ENCODE measurements at places on chromosomes 2 and 18.
A peak's percentile ranks its signal among the peaks of the same experiment; 100 is the strongest.

DNA sequence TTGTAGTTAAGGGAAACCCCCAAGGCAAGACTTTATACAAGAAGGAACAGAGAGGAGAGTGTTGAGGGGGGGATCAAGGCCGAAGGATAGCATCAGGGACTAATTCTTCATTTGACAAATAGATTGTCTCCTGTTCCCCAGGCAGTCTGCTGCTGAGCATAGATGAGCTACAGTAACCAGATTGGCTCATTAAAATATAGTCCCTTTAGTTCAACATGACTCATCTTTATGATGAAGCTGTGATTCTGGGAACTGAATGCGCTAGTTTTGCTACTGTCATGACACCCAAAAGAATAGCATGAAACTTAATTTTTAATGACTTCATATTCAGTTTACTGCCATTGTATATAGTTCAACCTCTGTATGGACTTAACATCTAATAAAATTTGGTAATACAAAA lies 35.5 kb downstream of the TMEFF2 start:
- DNase-seq = no peak

GRCh38 chr18:10420561-10421352 lies 33.7 kb upstream of the APCDD1 start:
- DNase-seq = no peak

DNA sequence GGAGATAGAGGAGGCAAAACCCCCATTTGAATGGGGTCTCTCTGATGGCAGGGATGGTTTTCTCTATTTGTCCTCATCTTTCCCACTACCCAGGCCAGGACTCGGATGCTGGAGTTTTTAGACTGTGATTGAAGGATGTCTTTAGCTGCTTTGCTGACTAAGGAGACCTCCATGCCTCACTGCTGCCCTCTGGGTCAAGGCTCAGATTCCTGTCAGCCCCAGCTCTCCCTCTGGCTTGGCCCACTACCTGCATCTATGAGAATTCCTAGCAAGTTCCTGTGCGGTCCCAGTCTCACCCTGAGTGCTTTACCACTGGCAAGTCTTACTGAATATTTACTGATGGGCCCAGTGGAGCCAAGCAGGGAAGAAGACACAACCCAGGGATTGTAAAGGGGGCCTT lies 184.0 kb downstream of the CELF4 start:
- DNase-seq = no peak

GRCh38 chr18:79447703-79448367 lies 52.1 kb downstream of the NFATC1 start:
- DNase-seq = no peak

- peak; percentile 0 for DNase-seq
Observed at GRCh38 chr2:205407984-205408383, 274.3 kb upstream of the NRP2 start.

GRCh38 chr2:46915281-46915810 lies at the start of gene MCFD2:
MCFD2 (minus strand) TSS chr2:46915806; CDS start chr2:46909171, 6,635 bp downstream.
- peak; percentile 76 for DNase-seq

DNA sequence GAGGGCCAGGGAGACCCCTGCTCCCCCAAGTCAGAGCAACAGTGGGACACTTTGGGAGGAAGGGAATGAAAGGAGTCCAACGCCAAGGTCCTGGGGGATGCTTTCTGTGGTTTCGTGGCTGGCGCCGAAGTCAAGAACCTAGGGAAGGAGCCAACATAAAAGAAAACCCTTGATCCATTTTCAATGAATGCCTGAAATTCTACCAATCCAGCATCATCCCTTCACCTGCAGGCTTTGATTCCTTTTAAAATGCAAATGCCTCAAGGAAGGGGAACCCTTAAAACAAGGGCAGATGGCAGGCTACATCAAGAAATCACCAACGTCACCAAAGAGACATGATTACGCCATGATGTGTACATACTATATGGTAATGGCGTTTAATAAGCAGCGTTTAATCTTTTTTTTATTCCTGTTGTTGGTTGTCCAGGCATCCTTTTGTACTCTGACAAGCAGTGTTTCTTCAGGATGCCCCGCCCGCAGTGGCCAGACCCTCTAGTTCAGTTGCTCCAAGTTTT lies 123.3 kb upstream of the SLC1A4 start:
- DNase-seq = no peak

GRCh38 chr2:11391942-11392266 lies 47.5 kb upstream of the ROCK2 start:
- no peak for DNase-seq

- peak; percentile 17 for DNase-seq
Observed at GRCh38 chr2:68594674-68595492, 48.5 kb upstream of the PROKR1 start.

DNA sequence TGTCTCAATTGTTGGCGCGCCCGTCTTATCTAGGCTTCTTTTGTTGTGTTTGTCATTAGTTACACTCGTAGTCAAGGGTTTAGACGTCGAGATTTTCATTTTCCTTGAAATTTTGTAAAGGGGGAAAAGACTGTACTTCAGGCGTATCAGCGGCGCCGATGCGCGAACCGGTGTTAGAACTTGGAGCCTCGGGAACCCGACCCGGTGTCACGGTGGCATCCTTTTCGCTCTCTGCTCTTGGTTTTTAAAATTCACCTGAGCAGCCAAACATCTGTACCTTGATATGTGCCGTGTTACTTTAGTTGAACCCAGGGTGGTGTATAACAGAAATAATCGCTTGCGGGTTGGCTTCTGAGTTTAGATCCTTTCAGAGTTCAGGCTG lies 643 bp downstream of the RMC1 start:
- no peak for DNase-seq

DNA sequence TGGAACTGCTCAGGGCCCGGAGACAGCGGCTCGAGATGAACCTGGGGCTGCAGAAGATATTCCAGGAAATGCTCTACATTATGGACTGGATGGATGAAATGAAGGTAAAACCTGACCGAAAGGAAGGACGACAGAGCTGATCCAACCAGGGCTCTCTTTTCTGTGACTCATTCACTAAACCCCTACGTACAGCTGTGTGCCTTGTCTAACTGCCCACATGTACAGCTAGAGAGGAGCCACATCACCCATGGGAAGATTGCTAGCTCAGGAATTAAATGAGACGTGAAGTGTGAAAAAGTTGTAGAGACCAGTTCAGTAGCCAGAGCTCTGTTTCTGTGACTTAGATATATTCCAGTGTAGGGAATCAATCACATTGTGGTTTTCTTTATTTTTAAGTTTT lies 97.3 kb upstream of the EML6 start:
- no peak for DNase-seq

DNA sequence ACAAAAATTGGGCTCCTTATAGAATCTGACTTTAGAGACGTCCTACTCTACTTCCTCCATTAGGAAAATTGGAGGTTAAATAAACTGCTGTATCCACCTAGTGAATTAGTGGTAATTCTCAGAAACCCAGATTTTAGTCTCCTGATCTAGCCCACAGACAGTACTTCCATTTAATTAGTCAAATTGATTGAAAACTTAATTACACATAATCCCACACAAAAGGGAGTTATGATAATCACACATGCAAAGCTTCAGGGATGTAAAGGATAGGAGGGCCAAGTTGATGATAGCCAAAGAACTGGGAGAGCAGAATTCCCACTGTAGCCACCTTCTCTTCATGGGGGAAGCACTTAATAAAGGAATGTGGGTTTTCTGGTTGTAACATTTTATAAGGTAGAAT lies 471.9 kb downstream of the TMEM182 start:
- no peak for DNase-seq

DNA sequence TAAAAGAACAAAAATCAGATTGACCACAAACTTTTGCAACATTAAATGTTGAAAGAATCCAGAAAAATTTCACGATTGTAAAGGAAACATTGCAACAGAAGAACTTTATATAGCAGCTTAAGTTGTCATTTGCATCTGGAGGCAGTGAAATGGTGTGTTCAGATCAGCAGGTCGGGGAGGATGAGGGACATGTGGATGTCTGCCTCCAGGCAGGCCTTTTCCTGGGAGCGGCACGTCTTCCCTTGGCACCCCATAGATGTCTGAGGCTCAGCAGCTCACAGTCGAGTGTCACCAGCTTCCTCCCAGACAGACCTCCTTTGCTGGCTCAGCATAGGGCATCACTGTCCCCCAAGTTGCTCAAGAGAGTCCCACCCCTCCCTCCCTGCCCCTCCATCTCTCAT lies 44.3 kb upstream of the ASB1 start:
- no peak for DNase-seq

- DNase-seq = no peak
Observed at GRCh38 chr2:20474757-20475566, 28.1 kb downstream of the RHOB start.

GRCh38 chr2:20593072-20594034 lies 57.5 kb downstream of the HS1BP3 start:
- peak; percentile 95 for DNase-seq

GRCh38 chr2:8653485-8653884 lies 28.4 kb upstream of the ID2 start:
- no peak for DNase-seq

- DNase-seq = no peak
Observed at GRCh38 chr2:48938231-48938630, 182.7 kb upstream of the LHCGR start.

GRCh38 chr2:136126421-136126926 lies 8.5 kb upstream of the CXCR4 start:
- DNase-seq = no peak

DNA sequence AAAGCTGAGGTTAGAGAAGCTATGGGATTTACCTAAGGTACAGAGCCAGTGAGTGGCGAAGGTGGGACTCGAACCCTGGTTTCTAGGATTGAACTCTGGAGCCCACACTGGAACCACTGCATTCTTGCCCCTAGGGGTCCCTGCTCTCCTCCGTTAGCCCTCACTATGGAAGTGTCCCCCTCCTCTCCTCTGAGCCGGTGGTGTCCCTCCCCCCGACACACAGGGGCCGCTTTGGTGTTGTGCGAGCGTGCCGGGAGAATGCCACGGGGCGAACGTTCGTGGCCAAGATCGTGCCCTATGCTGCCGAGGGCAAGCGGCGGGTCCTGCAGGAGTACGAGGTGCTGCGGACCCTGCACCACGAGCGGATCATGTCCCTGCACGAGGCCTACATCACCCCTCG lies 8.5 kb upstream of the GMPPA start:
- DNase-seq = no peak

GRCh38 chr2:80529466-80530165 lies 225.1 kb upstream of the LRRTM1 start:
- DNase-seq = no peak

GRCh38 chr2:72442270-72442669 lies 294.6 kb upstream of the CYP26B1 start:
- DNase-seq = no peak

DNA sequence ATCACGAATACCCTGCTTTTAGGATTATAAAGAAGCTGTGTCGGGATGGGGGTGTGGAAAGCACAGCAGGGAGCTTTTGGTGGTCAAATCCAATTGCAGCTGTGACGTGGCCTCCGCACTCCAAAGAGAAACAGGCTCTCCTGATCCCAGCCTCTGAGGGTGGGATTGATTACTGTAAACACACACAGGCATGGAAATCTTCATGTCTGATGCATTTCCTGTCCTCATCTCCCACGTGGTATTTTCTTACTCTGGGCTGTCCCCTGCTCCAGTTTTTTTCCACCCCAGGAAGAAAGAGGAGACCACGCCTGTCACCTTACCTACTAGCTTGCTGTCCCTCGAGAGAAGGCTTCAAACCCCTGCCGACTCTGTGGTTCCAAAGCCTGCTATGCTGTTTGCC lies 22.7 kb downstream of the RNF152 start:
- peak; percentile 60 for DNase-seq

- DNase-seq = no peak
Observed at GRCh38 chr2:129777762-129778583, 201.5 kb upstream of the RAB6C start.

GRCh38 chr2:191748528-191749180 lies 70.7 kb downstream of the NABP1 start:
- no peak for DNase-seq

- DNase-seq = no peak
Observed at GRCh38 chr18:78699499-78699898, 280.1 kb upstream of the SALL3 start.

DNA sequence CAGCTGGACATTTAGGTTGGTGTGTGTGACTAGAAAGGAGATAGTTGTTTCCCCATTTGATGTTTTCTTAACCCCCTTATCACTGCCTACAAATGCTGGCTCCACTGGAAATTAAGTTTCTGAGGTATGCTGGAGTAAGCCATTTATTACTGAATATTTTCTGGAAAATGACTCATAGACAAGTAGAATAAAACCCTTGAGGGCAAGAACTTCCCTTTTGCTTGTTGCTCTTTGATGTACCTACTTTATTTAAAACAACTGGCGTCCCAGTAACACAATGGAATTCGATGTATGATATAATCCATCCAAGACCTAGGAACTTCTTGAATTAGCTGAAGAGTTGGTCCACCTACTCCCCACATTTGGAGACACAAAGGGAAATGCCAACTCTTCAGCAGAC lies 33.3 kb upstream of the SESTD1 start:
- DNase-seq = no peak

Data from hepatic stellate cell (primary cell).